ENCODE measurements at places on chromosomes 2 and 18.

DNA sequence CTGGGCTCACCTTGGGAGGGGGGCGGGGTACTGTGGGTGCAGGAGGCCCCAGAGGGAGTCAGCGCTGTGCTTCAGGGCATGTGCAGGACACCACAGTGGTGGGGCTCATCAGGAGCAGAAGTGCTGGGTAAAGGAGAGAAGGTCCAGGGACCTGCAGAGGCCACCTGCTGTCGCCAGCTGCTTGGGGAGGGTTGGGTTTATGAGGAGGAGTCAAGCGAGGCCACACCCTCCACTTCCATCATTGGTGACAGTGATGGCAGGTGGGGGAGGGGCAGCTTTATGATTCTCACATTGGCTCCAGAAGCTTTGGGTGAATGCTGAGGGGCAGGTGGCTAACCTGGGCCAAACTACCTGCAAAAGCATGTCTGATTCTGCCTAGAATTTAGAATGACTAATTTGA, 392.6 kb downstream of the HRH4 start:
- DNase-seq = no peak

DNA sequence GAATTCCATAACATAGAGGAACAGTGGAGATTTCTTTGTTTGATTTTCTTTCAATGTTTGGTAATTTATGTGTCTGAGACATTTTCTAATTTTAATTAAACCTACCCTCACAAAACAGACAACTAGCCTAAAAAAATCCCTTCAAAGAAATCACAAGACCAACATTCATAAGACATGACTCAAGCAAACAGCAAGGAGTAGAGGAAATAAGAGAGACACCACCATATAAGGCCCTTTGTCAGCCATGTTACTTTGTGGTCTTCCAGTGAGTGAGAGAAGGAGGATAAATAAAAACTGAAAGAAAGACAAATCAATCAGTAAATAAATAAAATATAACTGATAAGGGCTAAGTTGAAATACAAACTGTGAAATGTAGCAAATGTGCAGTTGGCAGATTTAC, 830.8 kb upstream of the SLC39A10 start:
- DNase-seq = no peak

DNA sequence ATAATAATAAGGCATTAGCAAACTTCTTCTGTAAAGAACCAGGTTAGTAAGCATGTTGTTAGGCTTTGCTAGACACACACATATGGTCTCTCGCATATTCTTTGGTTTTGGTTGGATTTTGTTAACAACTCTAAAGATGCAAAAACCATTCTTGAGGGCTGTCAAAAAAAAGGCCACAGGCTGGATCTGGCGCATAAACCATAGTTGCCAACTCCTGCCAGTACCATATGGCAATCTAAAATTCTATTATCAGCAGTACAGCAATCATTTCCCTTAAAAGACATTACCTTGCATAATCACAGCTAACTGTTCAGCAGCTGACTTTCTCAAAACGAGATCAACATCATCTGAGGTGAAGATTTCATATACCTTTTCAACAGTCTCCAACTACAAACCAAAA, 63.5 kb downstream of the RTTN start:
- no peak for DNase-seq

DNA sequence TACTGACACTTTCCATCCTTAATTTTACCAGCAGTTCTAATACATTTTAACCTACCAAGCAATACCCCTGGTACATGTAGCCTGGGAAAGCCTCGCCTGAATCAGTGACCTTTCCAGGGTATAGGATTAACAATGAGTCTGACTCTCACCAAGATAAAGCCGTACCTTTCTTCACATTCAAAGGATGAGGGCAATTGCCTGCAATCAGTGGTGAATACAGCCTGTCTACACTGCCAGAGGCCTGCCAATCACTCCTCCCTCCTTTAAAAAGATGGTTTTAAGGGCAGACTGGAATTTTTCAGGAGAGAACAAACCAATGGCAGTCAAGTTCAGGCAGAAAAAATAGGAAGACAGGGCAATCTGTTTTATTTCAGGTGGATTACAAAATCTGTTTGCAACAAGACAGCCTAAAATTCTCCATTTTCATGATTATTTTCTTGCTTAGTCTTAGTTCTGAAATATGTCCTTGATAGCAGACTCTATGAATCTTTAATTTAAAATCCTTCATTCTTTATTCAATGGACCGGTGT, 4.8 kb downstream of the EPHA4 start:
- no peak for DNase-seq

GRCh38 chr2:183060571-183061231, 17.8 kb upstream of the DUSP19 start:
- no peak for DNase-seq

- no peak for DNase-seq
Observed at GRCh38 chr2:149781263-149781808, 193.8 kb upstream of the MMADHC start.

GRCh38 chr2:167135706-167136105, 247.4 kb downstream of the XIRP2 start:
- no peak for DNase-seq

DNA sequence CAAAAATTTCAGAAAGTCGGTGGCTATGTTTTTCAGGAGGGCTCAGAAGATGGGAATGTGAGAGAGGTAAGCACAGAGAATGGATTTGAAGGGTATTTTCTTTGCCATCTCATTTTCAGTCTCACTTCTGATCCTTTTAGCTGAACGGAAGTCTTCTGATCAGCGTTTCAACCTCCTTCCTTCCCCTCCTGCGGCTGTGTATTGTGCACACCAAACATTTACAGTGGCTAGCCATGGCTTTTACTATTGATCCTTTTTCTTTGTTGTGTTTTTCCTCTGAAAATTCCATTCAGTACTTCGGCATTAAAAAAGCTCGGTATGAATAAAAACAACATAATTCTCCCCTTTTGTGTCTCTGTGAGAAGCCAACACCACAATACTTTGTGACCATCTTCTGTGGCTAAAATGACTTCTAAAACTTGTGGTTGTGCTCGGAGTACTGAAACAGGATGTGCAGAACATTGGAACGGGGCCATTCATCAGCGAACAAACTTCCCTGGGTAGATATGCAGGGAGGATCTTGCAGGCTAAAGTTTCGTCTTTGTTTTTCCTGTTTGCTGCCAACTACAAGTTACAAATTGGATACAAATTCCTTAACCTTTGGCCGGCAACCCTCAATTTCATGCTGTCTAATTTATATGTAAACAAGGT, 260.8 kb upstream of the FAM98A start:
- DNase-seq = no peak

DNA sequence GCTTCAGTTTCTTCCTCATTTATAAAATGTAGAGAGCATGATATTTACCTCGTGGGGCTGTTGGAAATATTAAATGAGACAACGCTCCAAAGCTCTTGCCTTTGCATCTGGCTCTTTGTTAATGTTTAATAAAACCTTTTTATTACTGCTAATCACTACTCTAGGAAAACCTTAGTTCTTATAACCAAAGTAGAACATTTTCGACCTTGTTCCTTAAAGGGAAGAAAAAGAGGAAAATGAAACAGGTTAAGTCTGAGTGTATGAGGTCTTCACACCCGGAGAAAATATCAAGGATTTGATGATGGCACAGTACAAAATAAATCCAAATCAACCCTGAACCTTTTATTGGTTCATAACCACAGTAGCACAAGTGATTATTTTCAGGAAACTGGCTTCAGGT, 86.6 kb upstream of the BCL2L11 start:
- DNase-seq = no peak

GRCh38 chr2:7745369-7745768, 828.2 kb downstream of the RNF144A start:
- DNase-seq = peak; percentile 41

DNA sequence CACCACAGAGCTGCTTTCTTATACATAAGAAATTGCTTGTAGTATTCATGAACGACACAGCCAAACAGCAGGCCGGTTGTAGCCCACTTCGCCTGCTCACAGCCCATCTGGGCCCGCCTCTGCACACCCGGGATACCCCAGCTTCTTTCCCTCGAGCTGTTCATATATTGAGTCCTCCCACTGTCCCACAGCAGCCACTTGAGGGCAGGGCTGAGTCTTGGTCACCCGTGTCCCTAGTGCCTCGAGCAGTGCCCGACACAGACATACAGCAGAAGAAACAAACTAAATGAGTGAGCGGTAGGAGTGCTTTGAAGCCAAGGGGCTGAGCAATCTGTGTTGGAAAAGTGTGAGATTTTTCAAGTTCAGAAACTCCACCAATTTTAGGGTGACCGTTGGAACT, 251.4 kb downstream of the KLHL29 start:
- no peak for DNase-seq

- DNase-seq = no peak
Observed at GRCh38 chr2:56175779-56176178, 8.0 kb upstream of the CCDC85A start.

GRCh38 chr2:45330637-45331409, 280.2 kb downstream of the SRBD1 start:
- peak; percentile 53 for DNase-seq

DNA sequence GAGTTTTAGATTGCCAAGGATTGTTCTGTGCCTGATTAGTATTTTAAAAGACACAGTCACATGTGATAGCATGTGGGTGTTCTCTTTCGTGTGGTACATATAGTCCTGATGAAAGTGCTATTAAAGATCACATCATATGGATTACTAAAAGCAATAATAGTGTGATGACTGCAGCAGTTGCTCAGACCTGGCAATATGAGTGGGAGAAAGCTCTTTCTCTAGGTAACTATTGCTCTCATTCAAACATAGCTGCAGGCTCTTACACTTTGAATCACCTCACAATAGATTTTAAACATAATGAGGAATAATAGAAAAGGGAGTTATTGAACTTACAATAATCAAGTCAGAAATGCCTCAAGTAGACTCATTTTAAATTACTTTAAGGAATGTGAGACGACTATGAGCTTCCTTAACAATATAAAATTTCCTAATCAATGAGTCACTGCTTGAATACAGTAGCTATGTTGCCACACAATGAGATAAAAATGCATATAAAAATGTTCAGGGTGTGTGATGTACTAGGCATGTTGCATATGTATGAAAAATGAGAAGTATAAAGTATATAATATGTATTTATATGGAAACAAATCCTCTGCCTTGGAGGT, 452.1 kb downstream of the TMX3 start:
- DNase-seq = no peak

- DNase-seq = no peak
Observed at GRCh38 chr2:54941248-54941984, 108.8 kb downstream of the RTN4 start.

- no peak for DNase-seq
Observed at GRCh38 chr2:106537791-106538191, 50.6 kb downstream of the CD8B2 start.

DNA sequence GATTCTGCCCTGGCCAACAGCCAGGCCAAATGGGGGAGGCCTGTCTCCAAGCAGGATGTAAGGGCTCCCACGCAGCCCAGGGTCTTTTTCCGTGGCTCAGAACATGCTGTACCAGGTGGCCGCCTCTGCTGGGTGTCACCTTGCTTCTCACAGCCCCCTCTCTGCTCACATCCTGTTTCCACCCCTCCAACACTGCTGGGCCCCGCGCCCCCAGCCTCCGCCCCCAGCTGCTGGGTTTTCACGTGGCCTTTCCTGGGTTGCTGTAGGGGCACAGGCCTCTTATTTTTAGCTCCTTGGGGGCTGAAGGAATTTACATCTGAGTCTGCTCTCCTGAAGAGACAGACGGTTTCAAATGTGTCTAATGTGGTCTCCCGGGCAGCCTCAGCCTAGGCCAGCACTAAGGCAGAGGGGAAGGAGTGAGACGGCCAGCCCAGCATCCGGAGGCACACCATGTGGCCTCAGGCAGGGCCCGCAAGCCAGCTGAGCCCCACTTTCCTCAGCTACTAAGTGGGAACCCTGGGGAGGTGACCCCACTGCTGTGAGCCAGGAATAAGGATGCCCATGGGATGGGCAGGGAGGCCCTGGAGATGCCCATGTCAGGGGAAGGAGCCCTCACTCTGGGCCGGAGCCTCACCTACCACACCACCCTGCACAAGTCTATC, 18.7 kb upstream of the DUSP2 start:
- no peak for DNase-seq

- no peak for DNase-seq
Observed at GRCh38 chr2:75162259-75162658, 37.1 kb downstream of the TACR1 start.

GRCh38 chr18:55997151-55997561, 409.2 kb upstream of the TCF4 start:
- no peak for DNase-seq

Data from NCI-H2029 (cell line).